ENCODE measurements at places on chromosomes 11 and 22.

DNA sequence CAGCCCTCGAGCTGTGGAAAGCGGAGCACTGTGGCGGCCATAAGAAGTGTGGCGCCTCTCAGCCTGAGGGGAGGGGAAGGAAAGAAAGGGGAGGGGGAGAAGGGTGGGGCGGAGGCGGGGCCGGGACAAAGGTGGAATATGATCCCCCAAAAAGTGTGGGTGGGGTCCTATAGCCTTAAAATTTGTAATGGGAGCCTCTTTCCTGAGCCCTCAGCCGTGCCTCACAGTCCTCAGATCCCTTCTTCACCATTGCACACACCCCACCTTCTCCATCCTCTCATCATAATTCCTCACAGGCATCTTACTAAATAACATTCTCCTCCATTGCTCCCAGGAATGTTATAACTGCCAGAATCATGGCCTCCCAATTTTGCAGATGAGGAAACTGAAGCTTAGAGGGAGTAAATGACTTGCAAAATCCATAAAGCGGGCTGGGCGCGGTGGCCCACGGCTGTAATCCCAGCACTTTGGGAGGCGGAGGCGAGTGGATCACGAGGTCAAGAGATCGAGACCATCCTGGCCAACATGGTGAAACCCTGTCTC lies 600 bp upstream of the RAB6A start:
- DNase-seq = no peak

- DNase-seq = no peak
Observed at GRCh38 chr11:126722956-126723664, 277.5 kb downstream of the KIRREL3 start.

- DNase-seq = no peak
Observed at GRCh38 chr11:8814209-8814922, 96.6 kb upstream of the AKIP1 start.

- no peak for DNase-seq
Observed at GRCh38 chr22:37855462-37855861, 6.2 kb downstream of the EIF3L start.

DNA sequence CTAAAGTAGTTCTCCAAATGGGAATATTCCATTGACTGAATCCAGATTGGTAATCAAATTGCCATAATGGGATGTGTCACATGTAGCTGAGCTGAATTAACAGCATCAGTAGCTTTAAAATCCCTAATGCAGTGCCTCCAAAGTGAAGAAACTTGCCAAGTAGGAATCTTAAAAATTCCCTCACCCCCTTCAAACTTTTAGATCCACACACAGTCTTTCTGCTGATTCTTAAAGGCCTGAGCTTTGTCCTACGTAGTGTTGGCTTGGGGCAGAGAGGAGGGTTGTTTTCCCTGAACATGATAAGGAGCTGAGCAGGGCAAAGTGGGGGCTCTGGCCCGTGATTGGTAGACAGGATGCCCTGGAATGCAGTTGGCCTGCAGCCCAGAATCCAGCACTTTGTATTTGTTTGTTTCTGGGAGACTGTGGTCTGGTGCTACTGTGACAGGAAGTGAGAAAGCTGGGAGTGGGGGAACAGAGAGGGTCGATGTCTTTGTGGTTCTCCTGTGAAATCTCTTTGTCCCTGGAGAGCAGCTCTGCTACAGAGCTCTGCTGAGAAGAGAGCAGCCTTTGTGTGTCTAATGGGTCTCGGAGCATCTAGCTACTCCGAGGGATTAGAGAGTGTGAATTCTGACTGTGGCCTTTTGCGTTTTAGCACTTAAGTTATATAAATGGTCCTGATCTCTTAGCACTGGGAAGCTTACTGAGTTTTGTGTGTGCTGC lies 16.9 kb downstream of the CTNND1 start:
- peak; percentile 93 for DNase-seq

DNA sequence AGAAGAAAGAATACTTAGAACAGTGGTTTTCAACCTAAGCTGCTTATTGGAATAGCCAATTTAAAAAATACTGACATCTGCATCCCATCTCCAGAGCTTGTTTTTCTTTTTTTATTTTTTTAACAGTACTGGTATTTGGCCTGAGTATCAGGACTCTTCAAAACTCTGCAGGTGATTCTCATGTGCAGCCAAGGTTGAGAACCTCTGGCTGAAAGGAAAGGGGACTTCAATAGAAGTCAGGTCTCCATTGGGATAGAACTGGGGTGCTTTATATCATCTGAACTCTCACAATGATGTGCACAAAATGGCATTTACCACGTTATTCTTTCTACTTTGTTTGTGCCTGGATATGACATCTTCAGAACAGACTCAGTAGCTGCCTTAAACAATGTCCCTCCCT lies 55.3 kb downstream of the BBOX1 start:
- no peak for DNase-seq

- DNase-seq = no peak
Observed at GRCh38 chr11:88474655-88475054, 137.1 kb upstream of the CTSC start.

GRCh38 chr11:9625162-9625561 lies 38.7 kb upstream of the SWAP70 start:
- DNase-seq = no peak

DNA sequence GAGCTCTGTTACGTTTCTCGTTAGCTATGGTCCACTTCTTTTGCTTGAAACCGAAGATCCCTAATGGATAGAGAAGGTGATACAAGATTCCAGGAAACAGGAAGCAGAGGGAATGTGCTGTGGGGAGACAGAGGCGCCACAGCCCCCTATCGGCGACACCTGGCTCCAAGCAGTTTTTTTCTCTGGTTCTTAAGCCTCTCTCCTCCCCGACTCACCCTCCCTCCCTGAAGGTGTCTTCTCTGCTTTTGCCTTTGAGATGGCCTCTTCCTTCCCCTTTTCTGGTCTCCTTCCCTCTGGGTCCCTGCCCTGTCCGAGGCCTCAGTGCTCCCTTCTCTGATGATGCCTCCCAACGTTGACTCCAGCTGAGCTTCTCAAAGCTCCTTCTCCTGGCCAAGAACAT lies 14.2 kb upstream of the APOBEC3A start:
- no peak for DNase-seq

DNA sequence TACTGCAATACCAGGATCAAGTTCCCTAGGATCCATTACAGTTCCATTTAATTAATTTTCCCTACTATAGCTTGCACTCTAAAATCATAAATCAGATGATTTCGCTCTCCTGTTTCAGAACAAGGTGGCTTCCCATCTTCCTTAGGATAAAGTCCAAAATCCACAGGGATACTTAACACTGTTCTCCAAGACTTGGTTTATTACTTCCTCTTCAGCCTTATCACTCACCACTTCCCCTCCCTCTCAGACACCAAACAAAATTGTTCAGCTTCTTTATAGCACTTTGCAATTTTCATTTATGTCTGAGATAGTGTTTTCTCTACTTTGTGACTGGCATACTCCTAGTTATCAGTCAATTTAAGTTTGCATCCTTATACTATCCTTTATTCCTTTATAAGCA lies 124.6 kb downstream of the GRIA4 start:
- DNase-seq = no peak

Data from HCEC 1CT (cell line).